ENCODE measurements at places on chromosomes 1 and 21. TPM values are rescaled to one million over a fixed set of nuclear protein-coding genes. Genes with fewer than 3 reads are reported as not detected.
A peak's percentile ranks its signal among the peaks of the same experiment; 100 is the strongest.

DNA sequence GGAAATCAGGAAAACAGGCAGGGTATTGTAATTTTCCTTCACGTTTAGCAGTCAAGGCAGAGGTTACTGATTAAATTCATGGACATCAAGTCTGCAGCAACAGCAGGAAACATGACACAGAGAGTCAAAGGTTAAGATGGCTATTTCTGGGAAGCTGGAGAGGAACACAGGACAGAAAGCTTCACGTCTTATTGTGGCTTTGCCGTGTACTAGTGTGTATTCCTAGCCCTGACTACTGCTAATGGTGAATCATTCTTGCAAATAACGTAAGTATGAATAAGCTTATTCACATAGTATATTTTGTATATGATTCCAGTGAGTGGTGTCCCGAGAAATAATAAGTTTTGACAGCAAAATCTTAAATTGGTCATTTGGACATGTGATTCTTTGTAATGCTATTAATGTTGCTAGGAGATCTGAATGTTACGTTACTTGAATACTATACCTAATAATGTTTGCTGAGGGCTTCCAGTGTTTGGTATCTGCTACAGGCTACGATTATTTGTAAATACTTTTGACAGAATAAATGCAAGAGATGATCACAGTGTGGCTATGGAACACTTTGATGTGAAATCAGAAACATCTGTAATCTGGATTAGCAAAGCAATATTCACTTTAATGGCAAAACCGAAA lies 77.4 kb downstream of the DISP1 start:
- H3K27me3 ChIP-seq: no peaks in the 10 kb centered on the region

- no peaks in the 10 kb centered on the region for H3K27me3 ChIP-seq
- H3K27ac ChIP-seq: no peak overlapping the region
- H3K36me3 ChIP-seq: no peaks in the 10 kb centered on the region
- no peak for DNase-seq
- peaks cover 8% of the 10 kb centered on the region for H3K4me1 ChIP-seq
These were observed 22.0 kb upstream of the KCNC4 start for GRCh38 chr1:110188035-110188618.

GRCh38 chr21:37546949-37547614 lies 180.5 kb downstream of the DYRK1A start:
- DNase-seq: no peak
- H3K4me1 ChIP-seq: peaks cover 20% of the 10 kb centered on the region
- no peak overlapping the region for H3K4me3 ChIP-seq
- H3K36me3 ChIP-seq: peaks cover 7% of the 10 kb centered on the region

- no peak overlapping the region for H3K4me3 ChIP-seq
- H3K36me3 ChIP-seq: no peaks in the 10 kb centered on the region
- H3K27me3 ChIP-seq: peaks cover 9% of the 10 kb centered on the region
- H3K4me1 ChIP-seq: no peaks in the 10 kb centered on the region
These were observed 82.8 kb downstream of the TRABD2B start for GRCh38 chr1:47914218-47914938.

DNA sequence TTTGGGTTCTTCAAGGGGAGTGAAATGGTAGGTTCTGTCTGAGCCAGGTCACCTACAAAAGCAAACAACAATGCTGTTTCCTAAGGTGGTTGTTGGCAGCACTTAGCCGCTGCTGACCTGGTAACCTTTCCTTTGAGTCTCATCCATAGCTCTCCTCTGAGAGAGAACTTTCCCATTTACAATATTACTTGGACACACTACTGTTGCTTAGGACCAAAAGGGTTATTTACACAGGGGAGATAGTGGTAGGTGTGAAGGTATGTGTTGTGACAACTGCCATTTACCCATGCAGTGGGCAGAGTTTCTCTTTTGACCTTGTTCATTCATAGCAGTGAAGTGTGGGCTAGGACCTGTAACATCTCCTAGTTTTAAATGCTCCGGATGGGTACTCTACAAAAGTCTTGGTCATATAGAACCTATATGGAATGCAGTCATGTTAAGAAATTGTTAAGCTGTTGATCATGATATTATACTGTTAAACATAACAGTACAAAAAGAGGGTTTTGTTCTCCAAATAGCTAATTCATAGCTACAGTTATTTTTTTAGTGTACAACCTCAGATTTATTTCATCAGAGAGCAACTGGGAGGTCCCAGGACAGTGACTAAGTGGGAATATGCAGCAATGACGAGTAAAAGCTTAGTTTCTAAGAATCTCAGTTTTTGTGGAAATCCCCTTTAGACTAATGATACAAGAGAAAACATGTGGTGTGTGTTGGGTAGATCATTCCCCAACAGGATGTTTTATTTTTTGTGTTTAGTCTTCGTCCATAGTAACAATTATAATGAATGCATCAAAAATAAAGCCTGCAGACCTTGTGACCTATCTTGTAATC lies 219.7 kb downstream of the NFIA start:
- H3K27ac ChIP-seq: peak overlapping the region; percentile 83
- DNase-seq: peak; percentile 3

DNA sequence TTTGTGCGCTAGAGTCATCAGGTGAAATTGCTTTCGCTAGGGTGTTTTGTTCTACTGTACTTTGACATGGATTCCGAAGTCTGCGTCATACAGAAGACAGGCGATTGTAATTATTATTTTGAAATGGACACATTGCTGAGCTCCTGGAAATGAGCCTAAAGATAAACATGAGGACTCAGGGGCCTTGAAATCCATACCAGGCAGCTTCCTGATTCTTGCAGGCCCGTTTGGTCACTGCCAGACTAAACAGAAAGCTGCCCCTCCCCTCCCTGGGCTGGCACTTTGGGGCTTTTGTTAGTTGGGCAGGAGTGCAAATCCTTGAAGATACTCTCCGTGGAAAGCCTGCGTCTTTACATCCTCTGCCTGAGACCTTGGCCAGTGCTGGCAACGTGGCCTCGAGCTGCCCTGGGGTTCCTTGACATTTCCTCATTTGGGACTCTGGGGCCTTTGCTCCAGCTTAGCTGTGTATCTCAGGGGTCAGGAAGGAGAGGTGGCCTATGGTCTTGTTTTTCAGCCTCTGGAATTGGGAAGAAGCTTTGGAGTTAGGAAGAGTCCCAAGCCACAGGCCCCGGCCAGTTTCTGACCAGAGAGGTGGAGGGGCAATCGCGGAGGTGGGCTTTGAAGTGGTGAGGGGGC lies 26.9 kb upstream of the KCNE2 start:
- no peak for DNase-seq
- no peak overlapping the region for H3K4me3 ChIP-seq
- no peak overlapping the region for H3K27ac ChIP-seq
- no peaks in the 10 kb centered on the region for H3K36me3 ChIP-seq
- peaks cover 4% of the 10 kb centered on the region for H3K4me1 ChIP-seq
- no peaks in the 10 kb centered on the region for H3K27me3 ChIP-seq

DNA sequence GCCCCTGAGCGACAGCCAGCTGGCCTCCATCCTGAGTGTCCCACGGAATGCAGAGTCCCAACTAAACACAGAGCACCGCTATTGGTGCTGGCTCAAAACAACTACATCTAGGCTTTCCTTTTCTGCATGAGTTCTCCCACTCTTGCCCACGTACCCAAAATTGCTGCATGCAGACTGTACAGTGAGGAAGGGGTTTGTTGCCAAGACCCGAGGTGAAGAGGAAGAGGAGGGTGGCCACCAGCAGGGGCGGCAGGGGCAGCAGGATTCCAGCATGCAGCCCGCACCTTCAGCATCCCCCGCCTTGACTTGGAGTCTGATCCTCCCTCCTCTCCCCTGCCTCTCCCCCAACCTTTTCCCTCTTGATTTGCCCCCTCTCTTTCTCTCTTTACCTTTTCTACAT lies 8.0 kb downstream of the S100A9 start:
- no peaks in the 10 kb centered on the region for H3K36me3 ChIP-seq
- peaks cover 11% of the 10 kb centered on the region for H3K27me3 ChIP-seq
- H3K4me1 ChIP-seq: no peaks in the 10 kb centered on the region
- no peak for DNase-seq
- H3K4me3 ChIP-seq: no peak overlapping the region

DNA sequence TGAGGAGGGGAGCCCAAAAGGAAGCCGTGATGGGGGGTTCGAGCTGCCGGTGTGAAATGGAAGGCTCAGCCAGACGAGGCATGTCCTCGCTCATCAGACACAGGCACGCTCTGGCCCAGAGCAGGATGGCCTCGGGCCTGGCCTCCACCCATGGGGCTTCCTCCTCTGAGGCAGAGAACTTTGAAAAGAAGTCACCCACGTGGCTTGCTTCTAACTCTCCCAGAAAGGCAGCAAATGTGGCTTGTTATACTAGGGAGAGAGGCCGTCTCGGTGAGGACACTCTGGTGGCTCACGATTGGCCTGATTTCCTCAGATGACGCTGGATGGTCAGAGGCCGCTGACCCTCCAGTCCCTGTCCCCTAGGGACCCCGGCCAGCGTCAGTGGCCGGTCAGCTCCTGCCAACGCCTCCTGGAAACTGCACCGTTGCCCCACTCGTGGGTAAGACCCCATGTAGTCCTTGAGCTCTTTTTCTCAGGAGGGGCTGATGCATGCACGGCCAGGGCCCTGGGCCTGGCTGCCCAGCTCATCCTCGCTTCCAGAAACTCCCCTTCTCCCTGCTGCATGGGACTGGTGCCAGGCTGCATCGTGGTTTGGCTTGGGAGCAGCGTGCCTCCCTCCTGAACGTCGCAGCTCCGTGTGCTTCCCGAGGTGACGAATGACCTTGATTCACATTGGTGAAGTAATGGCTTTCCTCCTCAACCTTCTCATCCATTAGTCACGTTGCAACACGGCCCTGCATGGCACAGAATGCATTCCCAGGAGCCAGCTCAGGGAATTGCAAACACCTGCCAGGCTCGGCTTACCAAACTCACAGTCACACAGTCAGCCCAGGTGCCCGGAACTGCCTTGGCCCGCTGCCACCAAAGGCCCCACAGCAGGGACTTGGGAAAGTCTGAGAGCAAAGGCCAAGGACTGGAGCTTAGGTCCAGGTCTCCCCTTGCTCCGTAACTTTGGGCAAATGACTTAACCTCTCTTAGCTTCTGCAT lies 58.8 kb downstream of the TOMM20 start:
- no peaks in the 10 kb centered on the region for H3K36me3 ChIP-seq
- DNase-seq: no peak
- no peak overlapping the region for H3K27ac ChIP-seq
- H3K4me3 ChIP-seq: no peak overlapping the region

DNA sequence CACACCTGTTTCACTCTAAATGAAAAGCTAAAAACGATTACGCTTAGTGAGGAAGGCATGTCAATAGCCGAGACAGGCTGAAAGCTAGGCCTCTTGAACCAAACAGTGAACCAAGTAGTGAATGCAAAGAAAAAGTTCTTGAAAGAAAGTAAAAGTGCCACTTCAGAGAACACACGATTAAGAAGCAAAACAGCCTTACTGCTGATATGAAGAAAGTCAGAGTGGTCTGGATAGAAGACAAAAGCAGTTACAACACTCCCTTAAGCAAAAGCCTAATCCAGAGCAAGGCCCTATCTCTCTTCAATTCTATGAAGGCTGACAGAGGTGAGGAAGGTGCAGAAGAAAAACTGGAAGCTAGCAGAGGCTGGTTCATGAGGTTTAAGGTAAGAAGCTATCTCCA lies 130.7 kb downstream of the SIPA1L2 start:
- no peak for DNase-seq
- H3K27me3 ChIP-seq: no peaks in the 10 kb centered on the region
- no peak overlapping the region for H3K4me3 ChIP-seq

DNA sequence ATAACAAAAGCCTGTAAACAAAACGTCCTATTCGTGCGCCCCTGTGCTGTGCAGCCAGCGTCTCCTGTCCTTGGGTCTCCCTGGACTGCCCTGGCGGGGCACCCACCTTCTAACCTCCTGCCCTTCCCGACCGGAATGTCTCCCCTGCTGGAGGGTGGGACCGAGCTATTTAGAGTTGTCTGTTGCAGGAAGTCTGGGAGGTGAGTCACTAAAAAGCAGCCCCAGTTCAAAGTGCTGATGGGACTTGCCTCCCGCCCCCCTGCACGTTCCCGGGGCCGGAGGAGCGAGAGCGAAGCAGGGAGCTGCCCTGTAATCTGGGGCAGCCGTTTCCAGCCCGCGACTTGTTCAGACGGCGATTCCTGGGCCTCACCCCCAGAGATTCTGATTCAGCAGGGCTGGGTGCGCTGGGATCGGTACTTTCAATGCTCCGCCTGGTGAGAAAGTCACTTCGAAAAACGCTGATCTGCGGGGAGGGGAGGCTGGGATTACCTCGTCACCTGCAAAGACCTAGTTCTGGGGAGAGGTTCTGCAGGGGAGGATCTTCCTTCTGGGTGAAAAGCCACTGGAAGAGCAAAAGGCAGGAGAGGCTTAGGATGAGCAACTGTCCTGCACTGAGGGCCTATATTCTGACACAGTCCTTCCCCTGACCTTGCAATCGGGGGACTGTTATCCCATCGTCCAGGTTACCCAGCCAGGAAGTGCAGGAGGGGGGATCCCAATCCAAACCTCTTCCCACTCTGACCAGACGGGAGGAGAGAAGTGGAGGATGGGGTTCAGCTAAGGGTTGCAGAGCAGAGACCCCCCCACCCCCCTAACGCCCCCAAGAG lies 1.2 kb upstream of the DHRS3 start:
- peak overlapping the region; percentile 96 for H3K4me3 ChIP-seq
- peaks cover 43% of the 10 kb centered on the region for H3K36me3 ChIP-seq
- H3K27me3 ChIP-seq: peaks cover 5% of the 10 kb centered on the region
- peaks cover 38% of the 10 kb centered on the region for H3K4me1 ChIP-seq
- peak; percentile 79 for DNase-seq

GRCh38 chr1:215970406-215970805 lies 403.3 kb downstream of the KCTD3 start:
- DNase-seq: no peak
- no peaks in the 10 kb centered on the region for H3K27me3 ChIP-seq
- H3K4me3 ChIP-seq: no peak overlapping the region
- H3K36me3 ChIP-seq: no peaks in the 10 kb centered on the region
- H3K27ac ChIP-seq: no peak overlapping the region

- no peak overlapping the region for H3K27ac ChIP-seq
- no peaks in the 10 kb centered on the region for H3K4me1 ChIP-seq
- peaks cover 8% of the 10 kb centered on the region for H3K27me3 ChIP-seq
- H3K4me3 ChIP-seq: no peak overlapping the region
- H3K36me3 ChIP-seq: no peaks in the 10 kb centered on the region
These were observed 62.1 kb downstream of the RYR2 start for GRCh38 chr1:237104096-237104495.

DNA sequence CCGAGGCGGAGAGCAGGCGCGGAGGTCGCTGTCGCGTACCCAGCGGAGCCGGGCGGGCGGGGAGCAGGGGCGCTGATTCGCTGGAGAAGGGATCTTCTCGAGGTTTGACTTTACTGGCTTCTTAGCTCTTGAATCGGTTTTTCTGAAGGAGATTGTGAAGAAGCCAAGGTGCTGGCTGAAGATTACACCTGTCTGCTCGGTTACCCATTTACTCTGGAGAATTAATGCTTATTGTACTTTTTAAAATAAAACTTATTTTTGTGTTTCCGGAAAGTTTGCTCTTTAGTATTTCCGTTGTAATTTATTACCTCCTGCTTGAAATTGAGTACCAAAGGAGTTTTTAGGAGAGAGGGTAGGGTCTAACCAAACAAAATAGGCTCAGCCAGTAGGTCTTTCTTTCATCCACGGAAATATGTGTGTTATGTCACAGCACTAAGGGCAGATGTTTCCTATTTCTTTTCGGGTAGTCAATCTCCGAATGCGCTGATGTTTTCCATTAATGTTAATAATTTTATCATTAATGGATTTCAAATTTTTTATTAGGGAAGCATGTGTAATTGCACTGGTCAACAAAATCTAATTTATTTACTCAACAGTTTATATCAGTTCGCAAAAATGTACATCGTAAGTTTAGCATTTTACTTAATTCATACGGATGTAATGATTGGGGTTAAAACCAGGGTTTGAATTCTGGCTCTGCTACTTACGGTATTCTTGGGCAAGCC lies 510 bp upstream of the GNG5 start:
- peaks cover 28% of the 10 kb centered on the region for H3K4me1 ChIP-seq
- peak overlapping the region; percentile 99 for H3K27ac ChIP-seq
- H3K36me3 ChIP-seq: peaks cover 37% of the 10 kb centered on the region
- H3K27me3 ChIP-seq: peaks cover 4% of the 10 kb centered on the region
- DNase-seq: no peak

LRRC71 gene
- not detected for total RNA-seq

TMCO2 gene
- not detected for total RNA-seq

COL6A1 gene
- total RNA-seq: 5.2 TPM

TMEM54 gene
- 1.2 TPM for total RNA-seq

BEND5 gene
- total RNA-seq: 48.3 TPM

Measured in activated naive CD8-positive, alpha-beta T cell treated with anti-CD3 and anti-CD28 coated beads for 36 hours (primary cell).